ENCODE measurements at places on chromosomes 1 and 21.

DNA sequence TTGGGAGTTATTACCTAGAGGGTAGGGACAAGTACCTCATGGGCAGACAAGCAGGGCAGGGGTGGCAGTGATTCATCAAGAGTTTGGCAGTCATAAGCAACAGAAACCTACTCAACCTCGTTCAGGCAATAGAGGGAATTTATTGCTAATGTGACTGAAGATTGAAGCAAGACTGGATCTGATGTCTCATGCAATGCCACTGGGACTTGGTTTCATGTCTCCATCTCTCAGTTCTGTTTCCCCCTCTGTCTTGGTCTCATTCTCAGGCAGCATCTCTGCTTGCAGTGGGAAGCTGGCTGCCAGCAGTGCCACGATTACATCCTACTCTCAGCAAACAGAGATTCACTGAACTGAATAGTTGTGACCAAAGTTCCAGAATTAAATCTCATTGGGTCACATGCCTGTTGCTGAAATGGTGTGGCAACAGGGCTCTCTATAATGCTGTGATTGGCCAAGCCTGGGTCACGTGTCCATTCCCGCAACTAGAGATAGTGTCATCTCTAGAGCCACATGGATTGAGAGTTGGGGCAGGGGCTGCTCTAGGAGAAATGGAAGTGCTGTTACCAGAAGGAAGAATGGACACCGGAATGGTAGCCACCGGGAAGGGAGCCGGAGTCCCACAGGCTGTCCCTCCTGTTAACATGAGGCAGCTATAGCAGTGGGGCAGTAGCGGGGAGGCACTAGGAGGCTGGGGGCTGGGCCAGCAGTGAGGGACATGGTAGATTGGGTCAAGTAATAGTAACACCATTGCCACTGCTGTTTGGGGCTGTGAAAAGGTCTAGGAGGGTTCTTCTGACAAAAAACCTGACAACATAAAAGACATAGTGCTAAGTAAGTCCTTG lies 3.9 kb upstream of the CDC42 start:
- DNase-seq: no peak

DNA sequence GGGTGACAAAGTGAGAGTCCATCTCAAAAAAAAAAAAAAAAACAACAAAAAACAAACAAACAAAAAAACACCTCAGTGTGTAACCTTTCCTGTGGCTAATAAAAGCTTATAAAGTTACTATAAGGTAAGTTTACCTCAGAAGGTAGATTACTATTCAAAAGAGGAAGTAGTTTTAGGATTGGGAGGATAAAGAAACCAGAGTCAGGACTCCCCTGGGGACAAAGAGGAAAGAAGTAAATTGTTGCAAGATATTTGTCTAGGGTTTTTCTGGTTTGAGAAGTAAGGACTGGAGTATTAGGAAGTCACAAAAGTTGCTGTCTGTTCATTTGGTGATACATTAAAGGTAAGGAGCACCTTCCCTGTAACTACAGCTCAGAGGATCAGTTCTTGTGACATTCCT lies 23.8 kb upstream of the CENPF start:
- DNase-seq: no peak

GRCh38 chr1:212561501-212561931 lies 47.0 kb upstream of the ATF3 start:
- DNase-seq: peak; percentile 39

DNA sequence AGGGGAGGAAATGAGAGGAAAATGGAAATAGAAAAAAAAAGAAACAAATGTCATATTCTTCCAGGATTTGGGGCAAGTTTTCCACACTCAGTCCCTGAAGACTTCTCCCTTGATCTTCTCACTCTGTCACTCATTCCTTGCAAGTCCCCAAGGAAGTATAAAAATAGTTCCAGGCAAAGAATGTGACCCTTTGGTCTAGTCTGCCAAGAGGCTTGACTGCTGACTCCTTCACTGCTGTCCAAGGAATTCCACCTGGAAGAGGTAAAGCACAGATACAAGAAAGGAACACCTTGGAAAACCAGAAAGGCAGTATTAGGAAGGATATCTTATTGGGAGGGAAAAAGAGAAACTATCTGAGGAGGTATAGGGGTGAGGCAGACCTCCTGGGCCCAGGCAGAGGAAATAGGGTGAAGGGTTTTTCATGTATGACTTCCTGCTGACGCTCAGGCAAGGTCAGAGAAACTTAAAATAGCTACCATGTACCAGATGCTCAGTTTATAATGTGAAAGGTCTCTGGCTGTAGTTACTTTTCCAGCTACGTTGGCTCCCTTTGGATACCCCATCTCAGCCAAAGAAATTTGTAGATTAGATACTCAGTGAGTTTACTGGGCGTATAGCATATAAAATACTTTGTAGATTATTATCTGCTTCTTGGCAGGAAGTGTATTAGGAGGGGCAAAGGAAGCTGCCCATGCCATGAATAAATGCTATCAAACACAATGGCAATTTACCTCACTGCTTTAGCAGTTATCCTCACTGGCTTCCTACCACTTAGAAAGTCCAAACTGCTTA lies 2.0 kb upstream of the GJA5 start:
- DNase-seq: no peak

DNA sequence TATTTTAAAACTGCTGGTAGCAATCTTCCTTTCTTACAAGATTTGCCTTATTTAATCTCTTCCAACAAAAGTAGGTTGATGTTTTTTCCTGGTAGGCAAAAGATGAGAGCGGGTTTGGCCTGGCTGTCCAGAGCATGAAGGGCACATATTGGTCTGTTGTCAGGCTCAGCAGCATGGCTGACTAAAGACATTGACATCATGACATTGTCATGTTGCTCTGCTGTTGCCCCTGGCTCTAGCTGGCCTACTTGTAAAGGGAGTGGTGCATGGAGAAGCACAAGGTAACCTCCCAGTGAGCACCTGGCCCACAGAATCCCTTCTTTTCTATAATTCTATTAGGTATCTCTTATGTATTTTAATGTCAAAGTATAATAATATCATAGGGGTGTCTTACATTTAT lies 23.6 kb downstream of the GNPAT start:
- no peak for DNase-seq

- DNase-seq: no peak
Observed at GRCh38 chr1:228650141-228650540, 85.1 kb upstream of the RHOU start.

DNA sequence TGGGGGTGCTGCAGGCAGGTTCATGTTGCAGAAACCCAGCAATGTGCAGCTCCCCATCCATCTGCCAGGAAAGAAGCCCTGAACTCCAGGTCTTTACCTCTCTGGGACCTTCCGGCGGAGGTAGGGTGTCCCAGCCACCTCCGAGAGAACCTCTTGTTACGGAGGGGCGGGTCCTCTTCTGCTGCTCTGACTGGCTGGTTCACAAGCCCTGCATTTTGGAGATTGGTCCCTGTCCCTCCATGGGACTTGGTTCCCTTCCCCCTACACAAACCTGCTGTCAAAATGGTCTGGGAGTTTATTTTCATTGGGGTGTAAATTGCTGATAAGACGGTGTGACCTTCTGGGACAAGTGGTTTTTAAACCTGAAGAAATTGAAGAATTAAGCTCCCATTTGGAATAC lies 8.0 kb upstream of the CELSR2 start:
- no peak for DNase-seq

DNA sequence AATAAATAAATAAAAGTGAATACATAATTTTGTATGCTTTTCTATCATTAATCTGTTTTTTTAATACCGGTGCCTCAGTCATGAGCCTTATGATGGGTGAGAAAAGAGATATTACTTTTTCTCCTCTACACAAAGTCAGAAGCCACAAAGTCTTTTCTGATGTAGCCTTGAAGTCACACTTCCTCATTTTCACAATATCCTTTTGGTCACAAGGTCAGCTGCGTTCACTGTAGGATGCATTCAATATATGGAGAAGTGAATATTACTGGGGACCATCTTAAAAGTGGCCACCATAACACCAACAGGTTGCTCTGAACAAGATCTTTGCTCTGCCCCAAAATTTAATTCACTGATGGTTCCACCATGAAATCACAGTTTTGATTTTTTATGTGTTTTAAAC lies 83.3 kb upstream of the TNR start:
- no peak for DNase-seq

- no peak for DNase-seq
Observed at GRCh38 chr1:192256674-192257334, 60.0 kb upstream of the RGS21 start.

DNA sequence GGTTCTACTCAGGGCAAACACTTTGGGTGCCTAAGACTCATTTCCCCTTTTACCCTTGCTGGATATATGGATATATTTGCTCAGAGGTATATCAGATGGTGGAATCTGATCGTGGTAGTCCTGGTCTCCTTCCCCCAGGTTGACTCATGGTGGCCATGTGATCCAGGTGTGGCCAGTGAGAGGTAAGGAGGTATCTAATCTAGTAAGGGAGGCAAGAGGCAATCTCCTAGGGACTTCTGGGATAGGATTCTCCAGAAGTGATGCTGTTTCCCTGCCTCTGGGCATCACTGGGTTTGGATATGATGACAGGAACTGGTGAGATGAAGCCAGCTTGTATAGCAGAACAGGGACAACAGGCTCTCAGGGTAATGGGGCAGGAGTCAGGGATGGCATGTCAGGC lies 8.5 kb upstream of the DENND2D start:
- DNase-seq: no peak

- DNase-seq: no peak
Observed at GRCh38 chr1:183756326-183756725, 48.6 kb upstream of the RGL1 start.

GRCh38 chr1:73781251-73781650 lies 416.7 kb downstream of the LRRIQ3 start:
- DNase-seq: no peak

DNA sequence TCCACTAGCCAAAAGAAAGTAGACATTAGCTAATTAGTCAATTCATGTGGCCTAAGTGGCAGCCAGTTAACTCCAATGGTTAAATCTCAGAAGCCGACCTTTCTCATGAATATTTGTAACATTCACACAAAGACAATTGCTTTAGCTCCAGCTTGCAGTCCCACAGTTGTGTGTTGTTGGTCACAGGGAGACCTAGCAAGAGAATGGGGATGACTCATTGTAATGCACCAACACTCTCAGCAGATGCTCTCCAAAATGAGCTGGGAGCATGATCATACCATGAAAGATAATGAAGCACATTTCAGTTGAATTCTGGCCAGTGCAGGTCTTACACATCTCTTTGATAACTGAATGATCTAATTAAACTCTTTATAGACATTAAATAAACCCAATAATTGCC lies 160.4 kb downstream of the HLX start:
- no peak for DNase-seq

DNA sequence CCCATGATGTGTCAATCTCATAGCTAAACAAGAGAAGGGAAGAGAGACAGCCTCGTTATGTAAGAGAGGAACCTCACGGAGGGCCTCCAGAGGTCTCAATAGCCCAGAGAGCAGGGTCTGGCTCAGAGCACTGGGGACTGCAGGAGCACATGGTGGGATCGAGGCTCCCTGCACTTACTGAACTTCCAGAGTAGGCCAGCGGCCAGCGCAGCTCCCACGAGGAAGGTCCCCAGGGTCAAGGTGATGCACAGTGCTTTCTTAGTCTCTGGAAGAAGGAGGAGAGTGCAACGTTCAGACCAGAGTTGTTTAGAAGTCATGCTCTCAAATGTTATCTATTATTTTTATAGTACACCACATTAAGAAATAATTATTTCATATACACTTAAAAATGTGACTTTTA lies 18.6 kb downstream of the TMPRSS2 start:
- DNase-seq: no peak

All from urothelium cell line (cell line).